OCI-LY7 (cell line): ENCODE measurements at places on chromosomes 3 and 15.

DNA sequence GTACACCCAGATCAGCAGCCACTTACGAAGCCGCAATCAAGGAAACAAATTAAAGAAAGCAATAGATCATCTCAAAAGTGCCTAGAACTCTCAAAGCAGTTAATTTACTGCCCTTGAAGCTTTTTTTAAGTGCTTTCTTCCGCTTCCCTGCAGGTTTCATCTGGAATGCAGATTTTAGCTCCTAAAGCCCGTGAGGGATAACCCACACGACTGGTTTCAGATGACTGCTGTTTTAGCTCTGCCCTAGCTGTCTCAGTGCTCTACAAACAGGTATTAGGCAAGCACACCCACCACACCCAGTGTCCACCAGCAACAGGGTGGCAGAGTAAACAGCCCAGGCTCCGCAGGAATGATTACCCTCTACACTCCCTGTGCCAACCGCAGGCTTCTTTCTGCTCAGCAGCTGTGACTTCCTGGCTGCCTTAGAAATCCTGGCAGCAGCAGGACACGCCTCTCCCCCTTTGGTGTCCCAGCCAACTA is 126.0 kb downstream of the FMN1 start:
- no peak for DNase-seq

DNA sequence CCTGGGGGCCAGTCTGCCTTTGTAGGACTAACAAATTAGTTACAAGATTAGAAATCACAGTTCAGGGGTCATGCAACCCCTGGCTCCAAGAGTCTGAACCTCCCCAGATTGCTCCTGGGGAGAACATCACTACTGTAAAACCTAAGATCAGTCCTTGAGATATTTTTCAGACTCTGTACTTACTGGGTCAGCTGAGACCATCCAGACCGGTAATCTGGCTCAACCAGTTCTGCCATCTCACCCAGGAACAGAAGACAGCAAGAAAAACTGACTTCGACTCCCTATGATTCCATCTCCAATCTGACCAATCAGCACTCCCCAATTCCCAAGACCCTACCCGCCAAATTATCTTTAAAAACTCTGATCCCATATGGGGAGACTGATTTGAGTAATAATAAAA is 47.5 kb downstream of the NMD3 start:
- no peak for DNase-seq

DNA sequence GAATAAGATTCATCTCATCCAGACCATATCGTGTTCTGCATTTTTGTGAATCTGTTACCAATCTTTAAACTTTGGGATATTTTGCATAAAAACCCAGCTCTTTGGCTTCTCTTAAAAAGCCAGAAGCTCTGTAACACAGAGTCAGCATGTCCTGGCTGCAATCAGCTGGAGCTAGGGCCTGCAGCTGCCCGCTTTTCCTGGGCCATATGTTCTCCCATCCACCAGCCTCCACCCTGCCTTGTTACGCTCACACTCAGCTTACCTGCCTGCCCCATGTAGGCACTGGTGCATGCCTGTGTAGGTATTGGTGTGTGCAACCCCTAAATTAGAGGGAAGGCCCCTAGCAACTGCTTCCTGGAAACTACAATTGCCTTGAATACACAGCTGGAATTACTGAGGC is 48.2 kb downstream of the CRYGS start:
- no peak for DNase-seq

DNA sequence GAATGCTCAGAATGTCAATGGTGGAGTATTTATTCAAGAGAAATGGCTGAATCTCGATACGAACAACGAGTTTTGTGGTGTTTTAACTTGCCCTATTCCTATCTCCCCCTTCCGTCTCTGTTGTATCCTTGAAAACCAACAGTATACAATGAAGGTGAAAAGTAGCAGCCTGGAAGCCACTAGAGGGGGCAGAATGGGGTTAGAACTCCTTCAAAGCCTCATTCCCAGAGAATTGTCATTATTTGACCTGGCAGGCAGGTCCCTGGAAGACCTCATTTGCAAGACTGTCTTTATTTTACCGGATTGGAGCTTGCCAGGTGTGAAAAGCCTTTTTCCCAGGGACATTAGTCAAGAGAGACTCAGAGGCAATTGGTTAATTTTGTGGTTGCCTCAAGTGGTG is 139.4 kb downstream of the LRRC28 start:
- DNase-seq: no peak
